Type B pancreatic cell (in vitro differentiated cells): ENCODE measurements at places on chromosomes 3 and 15.

DNA sequence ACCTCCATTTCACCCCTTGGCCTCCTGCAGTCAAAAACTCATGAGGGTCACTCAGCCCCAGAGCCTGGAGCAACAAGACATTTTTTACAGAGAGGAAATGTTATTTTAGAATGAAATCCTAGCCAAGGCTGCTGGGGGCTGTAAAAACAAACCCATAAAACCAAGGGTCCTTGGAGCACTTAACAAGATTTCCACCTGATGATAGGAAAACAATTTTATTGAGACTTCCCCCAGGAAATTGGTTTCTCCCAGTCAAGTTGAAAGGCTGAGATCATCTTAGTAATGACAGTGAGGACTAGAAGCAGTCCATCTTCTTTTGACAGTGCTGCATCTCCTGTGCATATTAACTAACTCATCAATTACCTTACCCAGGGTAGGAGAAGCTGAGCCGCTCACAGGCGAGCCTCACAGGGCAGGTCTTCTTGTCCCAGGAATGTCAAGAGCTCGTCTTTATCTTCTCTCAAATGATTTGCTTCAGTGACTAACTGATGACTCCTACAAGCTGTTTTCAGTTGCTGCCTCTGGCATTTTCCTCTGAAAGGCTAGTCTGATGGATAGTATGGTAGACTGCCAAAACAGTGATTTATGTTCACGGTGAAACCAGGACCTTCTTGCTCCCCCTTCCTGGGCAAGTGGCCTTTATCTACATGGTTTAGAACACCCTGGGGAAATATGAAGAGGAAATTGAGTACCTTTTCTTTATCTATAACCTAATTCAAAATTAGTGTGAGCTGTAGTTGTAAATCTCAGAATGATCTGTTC, 34.6 kb upstream of the AEN start:
- DNase-seq, result no peak

DNA sequence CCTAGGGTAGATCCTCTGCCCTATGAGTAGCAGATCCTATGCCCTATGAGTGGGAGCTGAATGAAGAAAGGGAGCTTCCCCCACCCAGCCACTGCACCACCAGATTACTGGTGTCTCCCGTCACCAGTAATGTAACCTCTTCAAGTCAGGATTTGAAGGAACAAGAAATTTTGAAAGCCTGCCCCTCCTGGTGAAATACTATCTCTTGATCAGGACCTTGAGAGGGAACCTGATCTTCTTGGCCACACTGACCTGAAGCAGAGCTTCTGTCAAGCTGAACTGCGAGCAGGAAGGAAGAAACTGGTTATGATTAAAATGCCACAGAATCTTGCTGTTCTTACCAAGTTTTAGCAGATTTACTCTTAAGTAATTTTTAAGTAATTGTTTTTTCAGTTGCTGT, 62.8 kb downstream of the RSL24D1 start:
- no peak for DNase-seq

- DNase-seq, result peak; percentile 68
Measured at GRCh38 chr3:115623044-115623868, at the start of gene GAP43. GAP43 (plus strand) TSS chr3:115623510; CDS start chr3:115623690, 180 bp downstream.

DNA sequence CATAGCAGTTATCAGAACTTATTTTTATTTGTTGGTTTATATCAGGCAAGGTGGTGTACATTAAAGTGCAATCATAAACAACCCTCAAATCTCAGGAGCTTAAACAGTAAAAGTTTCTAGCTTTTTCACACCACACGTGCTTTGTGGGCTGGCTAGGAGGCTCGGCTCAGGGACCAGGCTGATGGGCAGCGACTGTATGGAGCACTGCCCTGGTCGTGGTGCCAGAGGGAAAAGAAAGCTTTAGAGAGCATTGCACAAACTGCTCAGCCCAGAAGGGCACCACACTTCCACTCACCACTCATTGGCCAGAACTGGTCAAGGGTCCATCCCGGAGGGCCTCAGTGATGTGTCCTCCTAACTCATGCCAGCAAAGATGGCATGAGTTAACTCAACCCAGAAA, 123.2 kb downstream of the AQP9 start:
- DNase-seq, result no peak

DNA sequence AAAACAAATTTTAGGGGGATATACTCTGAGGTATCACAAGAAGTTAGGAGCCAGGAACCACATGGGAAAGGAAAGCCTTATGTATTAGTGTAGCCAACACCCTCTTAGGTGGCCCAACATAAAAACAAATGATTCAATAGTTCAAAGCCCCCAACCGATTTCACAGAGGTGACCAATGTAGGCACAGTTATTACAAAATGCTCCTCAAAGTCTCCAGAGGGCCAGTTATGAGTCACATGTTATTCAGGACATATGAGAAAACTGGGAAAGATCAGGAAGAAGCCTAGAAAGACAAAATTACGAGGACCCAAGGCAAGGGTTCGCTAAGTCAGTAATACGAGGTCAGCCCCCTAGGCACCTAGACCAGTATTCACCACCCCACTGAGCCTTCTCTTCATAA, 29.9 kb upstream of the FBN1 start:
- DNase-seq, result no peak

GRCh38 chr15:76576523-76577279, 240.1 kb downstream of the ISL2 start:
- DNase-seq, result peak; percentile 39

DNA sequence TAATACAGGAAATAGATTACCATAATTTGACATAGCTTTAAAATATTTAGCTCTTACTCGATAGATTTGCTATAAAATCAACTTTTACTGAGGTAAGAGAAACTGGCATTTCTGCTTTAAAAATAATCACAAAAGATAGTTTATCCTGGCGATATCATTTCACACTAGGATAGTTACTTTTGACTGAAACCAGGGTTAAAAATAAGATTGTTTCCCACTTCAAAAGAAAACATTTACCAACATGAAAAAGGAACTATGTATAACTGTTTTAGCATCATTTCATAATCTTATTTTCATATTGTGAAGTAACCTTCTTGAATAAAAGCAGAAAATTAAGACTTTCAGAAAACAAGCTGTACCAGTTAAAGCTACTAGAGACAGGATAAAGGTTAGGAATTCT, 15.3 kb downstream of the PSMD6 start:
- no peak for DNase-seq

- no peak for DNase-seq
Measured at GRCh38 chr3:194273743-194274310, 77.3 kb downstream of the CPN2 start.

DNA sequence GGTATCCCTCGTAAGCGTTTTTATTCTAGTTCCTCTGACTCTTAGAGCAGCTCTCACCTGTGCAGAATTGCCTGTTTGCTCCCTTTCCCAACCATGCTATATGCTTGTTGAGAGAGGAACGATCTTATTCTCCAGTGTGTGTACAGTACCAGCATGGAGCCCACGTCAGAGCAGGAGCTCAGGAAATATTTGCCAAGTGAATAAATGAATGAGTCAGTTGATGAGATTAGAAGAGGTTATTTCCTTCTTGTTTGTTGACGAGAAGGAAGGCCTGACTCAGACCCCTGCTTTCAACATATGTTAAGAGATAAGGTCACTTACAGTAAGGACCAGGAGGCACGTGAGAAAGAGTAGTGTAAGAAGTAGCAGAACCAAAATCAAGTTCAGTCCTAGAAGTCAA, 106.3 kb upstream of the ABHD17C start:
- no peak for DNase-seq

- no peak for DNase-seq
Measured at GRCh38 chr15:31062310-31062847, 39.1 kb downstream of the TRPM1 start.

DNA sequence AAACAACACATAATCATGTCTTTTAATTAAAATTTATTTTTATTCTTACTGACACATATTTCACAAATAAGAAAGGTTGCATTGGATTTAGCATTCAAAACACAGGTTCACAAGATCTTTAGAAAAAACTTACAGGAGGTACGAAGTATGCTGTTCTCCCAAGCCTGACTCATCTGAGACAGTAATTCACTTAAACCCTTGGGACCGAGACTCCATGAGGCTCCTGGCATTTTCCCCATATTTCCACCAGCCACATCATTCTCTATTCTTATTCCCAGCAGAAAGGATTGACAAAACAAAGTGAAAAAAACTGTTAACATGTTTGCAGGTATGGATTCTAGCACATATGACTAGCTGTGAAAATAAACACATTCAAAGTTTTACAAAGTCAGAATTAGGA, 52.6 kb downstream of the CNTN3 start:
- no peak for DNase-seq

- DNase-seq, result no peak
Measured at GRCh38 chr15:25713736-25714537, 149.2 kb downstream of the ATP10A start.

GRCh38 chr15:31758126-31758525, 272.2 kb upstream of the CHRNA7 start:
- DNase-seq, result no peak

DNA sequence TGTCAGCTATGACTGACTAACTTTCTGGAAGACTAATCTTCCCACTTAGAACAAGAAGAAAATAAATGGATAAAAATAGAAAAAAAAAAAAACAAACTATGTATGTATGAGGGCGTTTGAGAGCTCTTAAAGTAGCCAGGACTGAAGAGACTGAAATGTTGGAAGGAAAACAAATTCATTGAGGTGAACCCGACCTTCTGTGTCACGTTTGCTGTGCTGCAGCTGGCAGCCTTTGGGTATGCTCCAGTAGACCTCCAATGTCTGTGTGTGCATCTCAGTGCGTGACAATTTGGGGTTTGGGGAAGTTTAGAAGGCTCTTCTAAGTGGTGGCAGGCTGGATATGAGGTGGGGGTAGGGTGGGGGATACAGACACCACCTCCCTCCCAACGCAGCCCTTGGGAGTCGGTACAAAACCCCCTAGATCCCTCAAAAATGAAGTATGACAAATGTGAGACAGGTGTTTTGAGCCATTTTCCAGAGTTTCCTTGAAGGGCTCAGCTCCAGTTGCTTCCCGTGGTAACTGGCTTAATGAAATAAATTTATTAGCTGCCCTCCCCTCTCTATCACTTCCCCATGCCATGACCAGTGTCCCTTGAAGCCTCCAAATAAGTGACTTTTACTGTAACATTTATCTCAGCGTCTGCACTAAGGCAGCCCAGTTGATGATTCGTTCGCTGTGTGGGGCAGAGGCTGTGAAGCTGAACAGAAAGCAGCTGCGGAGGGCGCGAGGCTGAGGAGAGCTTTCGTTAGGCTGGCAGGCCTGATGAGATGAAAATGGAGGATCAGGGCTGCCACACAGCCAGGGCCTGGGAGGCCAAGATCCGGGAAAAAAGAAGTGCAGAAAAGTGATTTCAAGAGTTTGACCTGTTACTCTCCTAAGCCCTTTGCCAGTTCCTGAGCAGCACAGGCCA, 34.9 kb upstream of the GABRB3 start:
- no peak for DNase-seq

DNA sequence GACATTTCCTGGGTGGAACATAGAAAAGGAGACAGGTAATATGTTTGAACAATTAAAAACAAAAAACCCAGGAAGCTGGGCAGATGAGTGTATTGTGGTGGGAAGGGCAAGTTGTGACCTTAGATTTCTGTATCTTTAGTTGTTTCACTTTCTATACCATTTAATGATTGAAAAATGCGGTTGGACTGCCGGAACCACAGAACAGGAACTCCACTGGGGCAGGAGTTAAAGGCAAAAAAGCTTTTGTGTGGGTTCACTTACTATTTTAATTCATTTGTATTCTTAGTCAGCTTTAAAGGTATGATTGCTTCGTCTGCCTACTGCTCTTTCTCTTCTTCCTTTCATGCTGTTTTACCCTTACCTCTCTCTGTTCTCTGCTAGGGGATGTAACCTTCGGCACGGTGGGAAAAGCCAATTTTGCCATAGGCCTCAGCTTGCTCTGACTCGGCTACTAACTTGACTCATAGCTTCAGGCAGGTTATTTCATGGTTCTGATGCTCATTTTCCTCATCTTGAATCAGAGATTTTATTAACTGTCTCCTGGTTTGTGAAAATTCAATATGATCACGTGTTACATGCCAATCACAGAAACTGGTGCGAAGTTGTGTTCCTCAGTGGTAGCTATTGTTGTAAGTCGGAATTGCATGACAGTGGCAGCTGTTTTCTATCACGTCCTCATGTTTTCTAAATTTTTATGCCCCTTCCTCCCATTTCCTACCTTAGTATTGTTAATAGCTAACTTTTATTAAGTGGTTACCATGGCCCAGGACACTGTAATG, 1.6 kb upstream of the MCTP2 start:
- DNase-seq, result no peak

DNA sequence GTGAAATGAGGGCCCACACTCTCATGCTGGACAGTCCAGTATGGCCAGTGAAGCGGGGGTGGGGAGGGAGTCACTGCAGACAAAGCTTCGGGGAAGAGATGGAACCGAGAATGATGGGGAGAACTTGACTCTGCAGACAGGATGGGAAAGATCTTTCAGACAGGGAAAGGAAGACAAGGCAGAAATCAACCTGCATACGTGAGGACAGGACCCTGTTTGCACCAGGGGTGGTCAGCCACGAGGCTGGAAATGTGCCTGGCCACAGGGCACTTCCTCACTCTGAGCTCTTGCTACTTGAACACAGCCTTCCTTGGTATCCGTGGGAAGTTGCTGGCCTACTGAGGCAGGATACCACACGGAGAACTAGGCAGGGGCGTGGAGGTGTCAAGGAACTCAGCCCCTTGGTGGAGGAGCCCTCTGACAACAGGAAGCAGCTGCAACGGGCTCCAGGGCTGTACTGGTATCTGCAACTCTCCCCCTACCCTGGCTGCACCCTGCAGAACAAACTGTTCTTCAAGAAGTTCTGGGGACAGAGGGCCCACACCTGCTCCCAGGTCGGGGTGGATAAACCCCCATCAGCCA, 9.3 kb upstream of the SRP14 start:
- DNase-seq, result no peak

DNA sequence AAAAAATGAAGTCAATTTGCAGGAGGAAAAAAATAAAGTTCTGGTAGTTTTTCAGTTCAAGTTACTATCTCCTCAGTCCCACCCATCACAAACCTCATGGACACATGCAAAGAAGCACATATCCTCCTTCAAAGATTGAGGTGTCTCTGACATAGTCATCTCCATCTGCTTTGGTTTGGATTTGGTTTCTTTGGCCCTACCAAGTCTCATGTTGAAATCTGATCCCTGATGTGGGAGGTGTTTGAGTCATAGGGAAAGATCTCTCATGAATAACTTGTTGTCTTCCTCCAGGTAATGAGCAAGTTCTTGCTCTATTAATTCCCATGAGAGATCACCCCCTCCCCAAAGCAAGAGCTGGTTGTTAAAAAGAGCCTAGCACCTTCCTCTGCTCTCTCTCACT, 446.8 kb downstream of the IGSF11 start:
- DNase-seq, result no peak

GRCh38 chr15:67685008-67685599, 140.2 kb upstream of the SKOR1 start:
- DNase-seq, result no peak

- no peak for DNase-seq
Measured at GRCh38 chr3:50466177-50466576, 37.3 kb downstream of the CACNA2D2 start.

- no peak for DNase-seq
Measured at GRCh38 chr3:140296796-140297352, 361.9 kb downstream of the CLSTN2 start.

GRCh38 chr15:56598991-56599390, 134.1 kb upstream of the MNS1 start:
- no peak for DNase-seq
